ENCODE measurements at places on chromosomes 2 and 18.

GRCh38 chr2:179234658-179235240, 29.9 kb downstream of the SESTD1 start:
- H3K4me1 ChIP-seq, result peaks cover 23% of the 10 kb centered on the region
- DNase-seq, result no peak
- H3K4me3 ChIP-seq, result no peak overlapping the region
- no peak overlapping the region for H3K27ac ChIP-seq

DNA sequence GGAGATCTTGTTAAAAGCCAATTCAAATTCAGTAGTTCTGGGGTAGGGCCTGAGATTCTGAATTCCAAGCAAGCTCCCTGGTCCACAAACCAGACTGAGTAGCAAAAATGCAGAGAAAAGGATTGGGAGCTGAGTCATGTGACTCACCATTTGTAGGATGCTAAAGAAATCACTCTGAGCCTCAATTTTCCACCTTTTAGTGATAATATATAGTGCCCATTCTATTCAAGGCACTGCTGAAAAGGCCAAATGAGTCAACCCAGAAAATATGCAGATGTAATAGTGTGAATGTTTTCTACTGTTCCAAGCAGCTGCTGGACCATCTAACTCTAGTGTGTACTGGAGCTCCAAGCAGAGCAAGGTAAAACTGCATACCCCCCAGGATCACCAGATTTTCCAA, 47.2 kb downstream of the SLC14A2 start:
- peaks cover 23% of the 10 kb centered on the region for H3K27me3 ChIP-seq
- no peak overlapping the region for H3K4me3 ChIP-seq
- no peak for DNase-seq
- H3K27ac ChIP-seq, result no peak overlapping the region

DNA sequence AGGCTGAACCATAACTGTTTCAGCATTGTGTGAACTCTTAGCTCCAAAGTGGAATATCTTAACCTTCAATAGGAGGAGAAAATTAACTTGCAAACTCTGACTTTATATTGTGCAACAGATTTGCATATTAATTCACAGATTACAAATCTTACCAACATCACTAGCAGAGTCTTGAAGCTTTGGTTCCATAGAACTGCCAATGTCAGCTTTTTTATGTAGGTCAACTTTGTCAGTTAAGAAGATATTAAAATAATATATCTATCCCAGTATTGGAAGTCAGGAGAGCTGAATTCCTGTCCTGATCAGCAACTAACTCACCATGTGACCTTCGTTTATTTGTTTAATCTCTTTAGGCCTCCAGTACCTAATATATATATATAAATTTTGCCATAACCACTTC, 121.8 kb downstream of the EPHA4 start:
- H3K27me3 ChIP-seq, result no peaks in the 10 kb centered on the region
- no peaks in the 10 kb centered on the region for H3K4me1 ChIP-seq
- peaks cover 2% of the 10 kb centered on the region for H3K36me3 ChIP-seq
- no peak overlapping the region for H3K4me3 ChIP-seq

GRCh38 chr18:62285281-62285680, 39.8 kb upstream of the TNFRSF11A start:
- peaks cover 23% of the 10 kb centered on the region for H3K4me1 ChIP-seq
- H3K27me3 ChIP-seq, result no peaks in the 10 kb centered on the region
- no peak overlapping the region for H3K4me3 ChIP-seq
- DNase-seq, result no peak

- no peak overlapping the region for H3K27ac ChIP-seq
- peak overlapping the region; percentile 42 for H3K4me3 ChIP-seq
- H3K4me1 ChIP-seq, result peaks cover 46% of the 10 kb centered on the region
- peaks cover 8% of the 10 kb centered on the region for H3K27me3 ChIP-seq
- DNase-seq, result no peak
- H3K36me3 ChIP-seq, result no peaks in the 10 kb centered on the region
Observed at GRCh38 chr2:65382323-65382722, 50.1 kb downstream of the SPRED2 start.

- no peaks in the 10 kb centered on the region for H3K36me3 ChIP-seq
- no peak overlapping the region for H3K4me3 ChIP-seq
- no peak for DNase-seq
- no peak overlapping the region for H3K27ac ChIP-seq
- H3K4me1 ChIP-seq, result peaks cover 22% of the 10 kb centered on the region
Observed at GRCh38 chr2:40454321-40454720, 2.4 kb upstream of the SLC8A1 start.

DNA sequence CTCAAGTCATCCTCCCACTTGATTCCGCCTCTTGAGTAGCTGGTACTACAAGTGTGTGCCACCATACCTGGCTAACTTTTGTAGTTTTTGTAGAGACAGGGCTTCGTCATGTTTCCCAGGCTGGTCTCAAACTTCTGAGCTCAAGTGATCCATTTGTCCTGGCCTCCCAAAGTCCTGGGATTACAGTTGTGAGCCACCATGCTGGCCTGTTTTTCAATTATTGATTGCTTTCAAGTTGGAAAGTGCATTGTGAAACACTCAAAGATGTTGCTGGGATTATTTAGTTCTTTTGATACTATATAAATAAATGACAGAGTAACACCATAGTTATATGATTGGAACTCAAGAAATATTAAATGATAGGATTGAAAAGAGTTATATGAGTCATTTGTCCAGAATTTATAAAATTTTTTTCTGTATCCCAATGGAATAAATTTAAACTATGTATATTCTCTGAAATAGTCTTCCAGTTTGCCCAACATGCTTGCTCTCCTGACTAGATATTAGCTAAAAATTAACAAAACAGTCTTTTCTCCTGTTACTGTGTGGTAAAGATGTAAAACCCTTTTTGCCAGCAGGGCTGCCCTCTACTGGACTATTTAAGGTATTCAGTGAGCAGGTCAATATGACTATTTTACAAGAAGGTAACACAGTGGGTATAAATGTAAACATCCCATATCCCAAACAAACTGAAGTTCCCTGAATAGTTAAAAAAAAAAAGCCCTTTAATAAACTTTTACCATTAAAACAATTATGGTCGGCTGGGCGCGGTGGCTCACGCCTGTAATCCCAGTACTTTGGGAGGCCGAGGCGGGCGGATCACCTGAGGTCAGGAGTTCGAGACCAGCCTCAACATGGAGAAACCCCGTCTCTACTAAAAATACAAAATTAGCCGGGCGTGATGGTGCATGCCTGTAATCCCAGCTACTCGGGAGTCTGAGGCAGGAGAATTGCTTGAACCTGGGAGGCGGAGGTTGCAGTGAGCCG, 42.7 kb downstream of the ACSL3 start:
- H3K4me3 ChIP-seq, result no peak overlapping the region
- H3K36me3 ChIP-seq, result peaks cover 10% of the 10 kb centered on the region
- DNase-seq, result peak; percentile 76
- H3K27ac ChIP-seq, result no peak overlapping the region
- H3K27me3 ChIP-seq, result no peaks in the 10 kb centered on the region

GRCh38 chr2:29182920-29183319, 67.7 kb downstream of the CLIP4 start:
- H3K27me3 ChIP-seq, result no peaks in the 10 kb centered on the region
- peaks cover 4% of the 10 kb centered on the region for H3K4me1 ChIP-seq
- H3K27ac ChIP-seq, result no peak overlapping the region
- no peak for DNase-seq
- no peak overlapping the region for H3K4me3 ChIP-seq

GRCh38 chr2:70829916-70830315, 5.7 kb downstream of the CD207 start:
- H3K27me3 ChIP-seq, result no peaks in the 10 kb centered on the region
- no peaks in the 10 kb centered on the region for H3K36me3 ChIP-seq
- no peak for DNase-seq
- no peak overlapping the region for H3K27ac ChIP-seq
- peaks cover 16% of the 10 kb centered on the region for H3K4me1 ChIP-seq
- no peak overlapping the region for H3K4me3 ChIP-seq

DNA sequence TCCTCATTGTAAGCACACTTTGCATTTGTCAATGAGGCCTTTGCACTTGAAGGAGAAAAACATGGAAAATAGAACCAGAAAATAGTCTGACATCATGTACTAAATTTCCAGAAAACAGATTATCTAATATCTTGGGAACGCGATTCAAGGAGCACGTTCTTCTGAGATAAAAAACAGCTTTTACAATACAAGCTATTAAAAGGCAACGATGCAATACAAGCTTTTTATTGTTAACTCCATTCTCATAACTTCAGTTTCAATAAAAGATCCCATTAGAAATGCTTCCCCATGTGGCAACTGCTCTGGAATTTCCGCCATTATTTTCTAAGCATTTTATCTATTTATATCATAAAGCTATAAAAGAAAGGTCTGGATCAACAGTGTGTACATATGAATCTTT, 40.3 kb downstream of the NRXN1 start:
- H3K36me3 ChIP-seq, result no peaks in the 10 kb centered on the region
- no peaks in the 10 kb centered on the region for H3K27me3 ChIP-seq
- DNase-seq, result no peak
- no peak overlapping the region for H3K27ac ChIP-seq
- H3K4me1 ChIP-seq, result no peaks in the 10 kb centered on the region
- H3K4me3 ChIP-seq, result no peak overlapping the region

DNA sequence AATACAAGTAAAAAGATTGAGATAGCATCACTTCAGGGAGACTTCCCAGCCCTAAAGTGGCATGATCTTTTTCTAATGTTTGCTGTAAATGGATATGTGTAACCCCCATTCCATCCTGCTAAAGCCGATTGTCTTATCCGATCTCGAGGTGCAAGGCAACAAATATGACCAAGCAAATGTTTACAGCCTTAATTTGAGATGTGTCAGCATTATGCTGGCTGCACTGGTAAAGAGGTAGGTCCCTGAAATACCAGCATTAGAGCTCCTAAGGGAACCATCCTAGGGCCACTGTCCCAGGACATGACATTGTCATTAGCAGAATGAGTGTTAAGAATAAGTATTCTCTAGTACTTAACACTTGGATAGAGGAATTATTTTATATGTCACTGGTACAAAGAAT, 108.4 kb downstream of the EPC2 start:
- peaks cover 7% of the 10 kb centered on the region for H3K4me1 ChIP-seq
- H3K27ac ChIP-seq, result no peak overlapping the region
- H3K4me3 ChIP-seq, result no peak overlapping the region

DNA sequence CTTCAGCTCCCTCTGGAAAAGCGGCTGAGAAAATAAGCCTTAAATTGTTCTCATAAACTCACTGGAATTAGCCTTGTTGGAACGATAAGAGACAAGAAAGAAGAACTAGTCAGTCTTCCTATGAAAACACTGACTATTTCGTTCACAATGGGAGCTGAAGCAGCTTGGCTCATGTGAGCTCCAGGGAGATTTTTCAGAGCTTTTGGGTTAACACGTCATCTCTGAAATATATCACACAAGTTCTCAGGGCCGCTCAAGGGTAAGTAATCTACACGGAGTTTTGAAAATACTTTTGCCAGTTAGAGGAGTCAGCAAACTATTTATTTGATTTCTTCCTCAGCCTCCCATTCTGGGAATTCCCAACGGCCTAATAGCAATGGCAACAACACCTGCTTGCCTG, 316.2 kb upstream of the MGAT5 start:
- H3K4me1 ChIP-seq, result no peaks in the 10 kb centered on the region
- H3K27me3 ChIP-seq, result peaks cover 2% of the 10 kb centered on the region
- DNase-seq, result no peak
- no peak overlapping the region for H3K27ac ChIP-seq
- H3K36me3 ChIP-seq, result no peaks in the 10 kb centered on the region

- no peaks in the 10 kb centered on the region for H3K27me3 ChIP-seq
- no peak overlapping the region for H3K4me3 ChIP-seq
- H3K4me1 ChIP-seq, result peaks cover 34% of the 10 kb centered on the region
- no peak overlapping the region for H3K27ac ChIP-seq
Observed at GRCh38 chr2:182949052-182949451, 82.6 kb upstream of the FRZB start.

GRCh38 chr18:58870130-58870529, 5.5 kb downstream of the ZNF532 start:
- no peak overlapping the region for H3K27ac ChIP-seq
- no peak overlapping the region for H3K4me3 ChIP-seq
- H3K27me3 ChIP-seq, result peaks cover 46% of the 10 kb centered on the region
- no peak for DNase-seq
- no peaks in the 10 kb centered on the region for H3K36me3 ChIP-seq
- H3K4me1 ChIP-seq, result no peaks in the 10 kb centered on the region

DNA sequence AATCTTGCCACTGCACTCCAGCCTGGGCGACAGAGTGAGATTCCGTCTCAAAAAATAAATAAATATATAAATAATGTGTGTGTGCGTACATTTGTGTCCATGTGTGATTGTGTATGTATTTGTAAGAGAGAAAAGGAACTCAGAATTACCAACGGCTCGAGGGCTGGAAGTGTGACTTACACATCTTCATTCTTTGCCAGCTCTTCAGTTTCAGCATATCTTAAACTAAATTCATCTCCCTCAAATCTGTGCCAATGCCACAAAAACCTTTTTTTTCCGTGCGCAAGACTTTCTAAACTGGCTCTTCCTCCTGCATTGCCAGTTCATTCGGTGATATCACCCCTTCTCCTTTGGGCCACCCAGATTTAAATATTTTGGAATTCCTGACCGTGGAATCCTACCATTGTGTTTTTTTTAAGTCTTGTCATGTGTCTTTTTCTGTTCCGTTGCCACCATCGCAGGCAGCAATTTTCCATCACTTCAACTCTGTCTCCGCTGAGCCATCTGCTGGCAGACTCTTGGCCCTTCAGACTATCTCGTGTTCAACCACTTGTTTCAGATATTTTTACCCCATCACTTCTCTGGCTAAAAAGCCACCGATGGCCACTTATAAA, 77.0 kb upstream of the ZNF532 start:
- no peaks in the 10 kb centered on the region for H3K36me3 ChIP-seq
- no peak for DNase-seq
- H3K4me1 ChIP-seq, result no peaks in the 10 kb centered on the region
- peaks cover 2% of the 10 kb centered on the region for H3K27me3 ChIP-seq

- H3K36me3 ChIP-seq, result no peaks in the 10 kb centered on the region
- H3K27ac ChIP-seq, result no peak overlapping the region
- DNase-seq, result no peak
- no peak overlapping the region for H3K4me3 ChIP-seq
- H3K27me3 ChIP-seq, result peaks cover 11% of the 10 kb centered on the region
- no peaks in the 10 kb centered on the region for H3K4me1 ChIP-seq
Observed at GRCh38 chr2:55493220-55493619, 26.3 kb upstream of the CFAP36 start.

DNA sequence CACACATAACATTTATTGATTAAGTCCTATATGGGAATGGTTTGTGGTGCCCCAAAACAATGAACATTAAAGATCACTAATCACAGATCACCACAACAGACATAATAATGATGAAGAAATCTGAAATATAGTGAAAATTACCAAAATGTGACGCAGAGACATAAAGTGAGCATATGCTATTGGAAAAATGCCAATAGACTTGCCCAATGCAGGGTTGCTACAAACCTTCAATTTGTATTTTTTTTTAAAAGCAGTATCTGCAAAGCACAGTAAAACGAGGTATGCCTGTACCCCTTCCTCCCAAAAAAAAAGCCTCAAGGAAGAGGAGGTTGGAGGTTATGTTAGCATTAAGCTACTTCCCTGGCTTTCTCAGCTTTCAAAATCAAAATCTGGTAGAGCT, 131.1 kb downstream of the RBMS1 start:
- peaks cover 13% of the 10 kb centered on the region for H3K4me1 ChIP-seq
- H3K27me3 ChIP-seq, result no peaks in the 10 kb centered on the region
- H3K27ac ChIP-seq, result no peak overlapping the region
- no peak for DNase-seq
- peaks cover 32% of the 10 kb centered on the region for H3K36me3 ChIP-seq
- H3K4me3 ChIP-seq, result no peak overlapping the region

GRCh38 chr2:105377871-105378270, 21.0 kb downstream of the FHL2 start:
- H3K27me3 ChIP-seq, result no peaks in the 10 kb centered on the region
- DNase-seq, result no peak
- no peak overlapping the region for H3K4me3 ChIP-seq
- H3K36me3 ChIP-seq, result no peaks in the 10 kb centered on the region

Measured in activated CD4-positive, alpha-beta T cell treated with anti-CD3 and anti-CD28 coated beads, Interleukin-2, amount 10 ng/mL, durations not matched to agents 24 days and 14 days (primary cell).